ENCODE measurements at places on chromosomes 5 and 9.

DNA sequence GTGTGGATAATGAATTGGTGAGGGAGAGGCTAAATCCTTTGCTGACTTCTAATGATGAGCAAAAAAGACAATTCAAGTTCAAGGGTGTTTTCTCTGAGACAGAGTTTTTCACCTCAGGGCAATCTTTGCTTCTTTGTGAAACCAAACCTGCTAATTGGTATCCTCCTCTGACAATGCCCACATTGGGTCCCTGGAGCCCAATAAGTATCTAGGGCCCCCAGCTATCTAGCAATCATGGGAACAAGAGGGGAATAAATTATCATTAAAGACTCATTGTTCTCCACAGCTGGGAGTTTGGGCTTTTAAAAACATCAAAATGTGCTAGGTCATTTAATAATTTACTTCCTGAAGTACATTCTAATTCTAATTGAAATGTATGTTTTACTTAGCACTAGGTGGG lies 227.3 kb downstream of the TMEM167A start:
- DNase-seq, result no peak

DNA sequence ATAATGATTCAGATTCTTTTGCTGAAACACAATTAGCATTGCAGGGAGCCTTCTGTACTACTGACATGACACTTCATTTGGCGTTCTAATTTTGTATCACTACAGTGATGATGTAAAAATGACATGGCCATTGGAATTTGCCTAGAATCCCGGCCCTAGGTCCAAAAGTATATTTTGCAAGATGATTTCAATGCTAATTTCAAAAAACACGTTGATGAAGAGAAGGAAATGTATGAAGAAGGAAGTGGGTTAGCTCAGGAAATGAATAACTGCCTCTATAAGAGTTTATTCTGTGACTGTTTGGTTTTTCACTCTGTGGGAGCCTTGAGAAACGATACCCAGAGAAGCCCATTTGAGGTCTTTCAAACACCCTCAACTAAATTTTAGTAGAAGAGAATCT lies 59.3 kb downstream of the OSTF1 start:
- DNase-seq, result peak; percentile 73

GRCh38 chr5:140329739-140330481 lies 16.5 kb downstream of the HBEGF start:
- no peak for DNase-seq

- DNase-seq, result no peak
Measured at GRCh38 chr5:159174511-159175168, 34.7 kb downstream of the RNF145 start.

- no peak for DNase-seq
Measured at GRCh38 chr9:97480174-97480573, 21.3 kb upstream of the TMOD1 start.

GRCh38 chr5:93924628-93925027 lies 183.2 kb upstream of the POU5F2 start:
- no peak for DNase-seq
